ENCODE measurements at places on chromosomes 7 and 10.

DNA sequence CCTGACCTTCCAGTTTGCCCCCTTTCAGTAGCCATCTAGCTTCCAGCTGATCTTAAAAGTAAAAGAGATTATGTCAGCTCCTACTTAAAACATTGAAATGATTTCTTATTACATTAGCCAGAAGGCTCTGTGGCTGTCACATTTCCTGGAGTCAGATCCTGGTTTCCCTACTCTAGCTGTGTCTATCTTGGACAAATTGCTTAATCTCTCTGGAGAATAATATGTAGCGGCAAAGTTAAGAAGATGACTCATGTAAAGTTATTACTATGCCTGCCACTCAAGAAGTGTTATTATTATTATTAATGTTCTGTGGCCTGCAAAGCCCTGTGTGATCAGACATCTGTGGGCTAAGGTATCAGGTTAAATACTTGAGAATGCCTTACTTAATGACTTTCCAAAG is 107.2 kb downstream of the RUNDC3B start:
- no peak for DNase-seq

- no peak for DNase-seq
These were observed 98.2 kb downstream of the PCDH15 start for GRCh38 chr10:54702583-54703485.

DNA sequence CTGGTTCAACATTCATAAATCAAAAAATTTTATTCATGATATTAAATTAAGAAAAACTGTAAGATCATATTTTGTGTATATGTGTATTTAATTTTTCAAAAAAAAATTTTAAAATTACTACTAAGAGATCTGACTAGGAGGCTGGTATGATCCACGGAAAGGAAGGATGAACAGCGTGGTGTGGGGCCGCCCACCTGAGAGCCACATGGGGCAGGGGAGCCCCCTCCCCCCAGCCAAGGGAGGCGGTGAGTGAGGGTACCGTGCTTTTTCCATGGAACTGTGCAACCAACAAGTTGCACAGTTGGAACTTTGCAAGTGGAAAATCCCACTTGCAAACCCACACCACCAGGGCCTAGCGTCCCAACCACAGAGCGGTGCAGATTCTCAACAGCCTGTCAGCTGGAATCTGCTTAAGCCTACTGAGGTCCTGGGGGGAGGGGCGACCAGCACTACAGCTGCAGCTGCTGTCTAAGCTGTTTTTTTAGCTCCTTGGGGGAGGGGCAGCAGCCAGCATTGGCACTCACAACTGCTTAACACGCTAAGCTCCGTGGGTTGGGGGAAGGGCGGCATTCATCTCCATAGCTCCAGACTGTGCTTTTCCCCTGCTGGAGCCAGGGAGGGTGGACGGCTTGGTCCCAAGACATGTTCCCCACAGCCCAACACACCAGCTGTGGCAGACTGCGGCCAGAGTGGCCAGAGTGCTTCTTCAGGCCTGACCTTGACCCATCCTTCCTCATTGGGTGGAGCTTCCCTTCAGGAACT is 94.2 kb upstream of the IGFBP3 start:
- DNase-seq = no peak

DNA sequence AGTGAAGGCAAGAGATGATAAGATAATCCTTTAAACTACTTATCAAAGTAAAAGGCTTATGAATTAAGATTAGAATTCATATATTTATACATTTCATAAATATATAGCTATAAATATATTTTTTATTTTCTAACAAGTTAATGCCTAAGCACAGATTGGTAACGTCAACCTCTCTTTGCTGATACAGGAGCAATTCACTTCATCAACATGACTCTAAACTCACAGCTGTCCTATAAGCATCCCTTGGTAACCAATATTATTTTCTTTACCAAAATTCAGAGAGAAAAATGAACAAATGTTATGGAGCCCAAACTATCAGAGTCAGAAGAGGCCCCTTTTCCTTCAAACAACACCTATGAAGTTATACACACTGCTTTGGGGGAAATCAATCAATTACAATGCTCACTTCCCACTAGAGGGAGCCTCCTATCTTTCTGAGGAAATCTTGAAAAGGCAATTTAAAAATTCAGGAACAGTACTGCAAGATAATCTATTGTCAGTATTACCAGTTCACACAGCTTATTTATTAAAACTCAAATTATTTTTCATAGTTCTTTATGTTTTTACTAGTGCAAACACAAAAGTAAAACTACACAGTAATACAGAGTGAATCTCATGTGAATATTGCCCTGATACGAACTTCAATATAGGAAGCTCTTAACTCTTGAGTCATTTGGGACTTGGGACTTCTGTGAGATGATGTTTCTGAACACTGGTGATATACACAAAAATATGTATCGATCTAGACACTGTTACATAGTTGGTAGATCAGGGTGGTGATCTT is 51.0 kb upstream of the NOBOX start:
- no peak for DNase-seq

- no peak for DNase-seq
These were observed 66.0 kb downstream of the CLEC2L start for GRCh38 chr7:139589474-139589873.

DNA sequence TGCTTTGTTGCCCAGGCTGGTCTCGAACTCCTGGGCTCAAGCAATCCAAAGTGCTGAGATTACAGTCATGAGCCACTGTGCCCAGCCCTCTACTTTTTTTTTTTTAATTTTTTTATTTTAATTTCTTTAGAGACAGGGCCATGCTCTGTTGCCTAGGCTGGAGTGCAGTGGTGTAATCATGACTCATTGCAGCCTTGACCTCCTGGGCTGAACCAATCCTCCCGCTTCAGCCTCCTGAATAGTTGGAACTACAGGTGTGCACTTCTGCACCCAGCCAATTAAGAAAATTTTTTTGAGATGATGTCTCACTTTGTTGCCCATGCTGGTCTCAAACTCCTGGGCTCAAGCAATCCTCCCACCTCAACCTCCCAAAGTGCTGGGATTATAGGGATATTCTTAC is 528.6 kb downstream of the GATA3 start:
- no peak for DNase-seq

DNA sequence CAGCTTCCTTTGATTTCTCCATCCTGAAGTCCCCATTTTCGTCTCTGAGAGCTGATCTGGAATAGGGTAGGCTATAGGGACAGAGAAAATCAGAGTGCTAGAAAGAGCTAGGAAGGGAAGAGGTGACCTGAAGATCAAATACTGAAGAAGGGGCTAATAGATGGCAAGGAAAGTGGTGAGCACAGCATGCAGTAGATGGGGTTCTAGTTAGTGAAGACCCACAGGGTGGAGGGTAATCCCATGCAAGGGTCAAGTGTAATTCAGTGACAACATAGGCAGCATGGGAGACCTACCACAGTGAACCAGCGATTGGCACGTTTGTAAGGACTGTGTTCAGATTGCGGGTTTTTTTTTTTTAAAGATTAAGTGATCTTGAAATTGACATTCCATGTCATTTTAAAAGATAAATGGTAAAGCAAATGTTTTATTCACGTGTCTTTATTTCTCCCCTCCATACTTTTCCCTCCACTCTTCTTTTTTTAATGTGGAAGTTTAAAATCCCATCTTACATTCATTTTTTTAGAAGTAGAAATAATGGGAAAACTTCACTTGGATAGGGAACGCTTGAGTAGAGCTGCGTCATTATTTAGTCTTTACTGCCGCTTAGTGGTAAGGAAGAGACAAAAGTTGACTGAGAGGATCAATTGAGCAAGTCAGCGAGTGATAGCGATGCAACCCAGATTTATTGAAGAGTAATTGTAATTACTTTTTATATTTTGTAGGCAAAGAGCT is 21.0 kb upstream of the ABI1 start:
- DNase-seq = no peak

GRCh38 chr7:26868841-26869495 is 4.6 kb upstream of the SKAP2 start:
- DNase-seq = no peak
